ENCODE measurements at places on chromosomes 6 and 20.

- no peak for DNase-seq
Measured at GRCh38 chr20:2349801-2350200, 30.9 kb upstream of the TGM6 start.

DNA sequence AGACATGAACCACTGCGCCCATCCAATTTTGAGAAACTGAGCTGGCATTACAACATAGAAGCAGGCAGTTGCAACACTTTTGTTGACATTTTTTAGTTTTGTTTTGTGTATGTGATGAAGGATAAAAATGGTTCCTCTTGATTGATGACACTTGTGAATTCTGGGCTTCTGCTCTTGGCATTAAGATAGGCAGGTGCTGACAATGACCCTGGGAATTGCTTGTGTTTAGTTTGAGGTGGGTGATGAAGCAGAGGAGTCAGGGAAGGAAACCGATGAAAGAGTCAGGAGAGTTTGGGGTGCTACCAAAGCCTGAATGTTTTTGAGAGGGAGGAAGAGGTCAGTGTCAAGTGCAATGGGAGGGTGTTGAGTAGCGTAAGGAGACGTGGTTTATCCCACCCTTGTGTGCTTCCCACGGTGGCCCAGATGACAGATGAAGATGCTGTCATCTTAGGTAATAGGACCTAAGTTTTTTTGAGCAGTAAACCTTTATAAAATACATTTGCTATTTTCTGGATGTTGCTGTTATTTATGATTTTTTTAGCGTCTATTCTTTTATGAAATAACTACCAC, 19.4 kb downstream of the CDS2 start:
- DNase-seq = no peak

DNA sequence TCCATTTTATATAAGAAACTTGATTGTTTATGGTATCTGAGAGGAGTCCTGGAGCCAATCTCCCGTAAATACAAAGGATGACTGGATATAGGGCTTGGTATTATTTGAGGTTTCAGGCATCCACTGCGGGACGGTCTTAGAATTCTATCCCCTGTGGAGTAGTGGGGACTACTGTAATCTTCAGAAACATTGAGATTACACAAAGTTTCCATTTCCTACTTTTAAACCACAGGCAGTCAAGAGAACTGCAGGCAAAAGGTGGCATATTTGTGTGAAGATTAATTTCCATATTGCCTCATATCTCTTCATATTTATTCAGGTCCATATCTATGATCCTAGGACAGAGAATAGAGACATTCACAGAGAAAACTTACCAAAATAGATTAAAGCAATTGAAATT, 586.2 kb downstream of the PHF3 start:
- DNase-seq = no peak

DNA sequence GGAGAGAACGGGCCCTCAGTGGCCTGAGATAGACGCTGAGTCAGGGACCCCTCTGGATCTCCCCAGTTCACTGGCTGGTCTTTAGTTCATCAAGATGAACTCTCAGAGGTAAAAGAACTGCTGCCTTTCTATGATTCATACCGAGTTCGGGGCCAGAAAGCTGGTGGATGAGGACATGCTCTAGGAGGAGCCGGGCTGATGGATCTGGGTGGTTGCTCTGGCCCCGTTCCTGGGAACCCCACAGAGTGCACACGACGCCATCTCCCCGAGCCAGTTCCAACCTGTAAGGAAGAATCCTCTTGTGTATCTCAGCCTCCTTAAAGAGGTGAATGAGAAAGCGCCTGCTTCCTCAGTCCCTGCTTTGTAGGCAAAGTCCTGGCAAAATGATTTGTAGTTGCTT, 142.6 kb upstream of the PDE10A start:
- DNase-seq = no peak

- no peak for DNase-seq
Measured at GRCh38 chr20:57688864-57689263, 21.0 kb downstream of the PMEPA1 start.

GRCh38 chr20:20499439-20499838, 131.5 kb downstream of the INSM1 start:
- DNase-seq = no peak

- DNase-seq = no peak
Measured at GRCh38 chr6:38797391-38797790, 82.3 kb downstream of the DNAH8 start.

GRCh38 chr20:13788167-13788834, 3.5 kb downstream of the NDUFAF5 start:
- peak; percentile 32 for DNase-seq

- no peak for DNase-seq
Measured at GRCh38 chr20:17504066-17504897, 26.9 kb downstream of the BFSP1 start.

DNA sequence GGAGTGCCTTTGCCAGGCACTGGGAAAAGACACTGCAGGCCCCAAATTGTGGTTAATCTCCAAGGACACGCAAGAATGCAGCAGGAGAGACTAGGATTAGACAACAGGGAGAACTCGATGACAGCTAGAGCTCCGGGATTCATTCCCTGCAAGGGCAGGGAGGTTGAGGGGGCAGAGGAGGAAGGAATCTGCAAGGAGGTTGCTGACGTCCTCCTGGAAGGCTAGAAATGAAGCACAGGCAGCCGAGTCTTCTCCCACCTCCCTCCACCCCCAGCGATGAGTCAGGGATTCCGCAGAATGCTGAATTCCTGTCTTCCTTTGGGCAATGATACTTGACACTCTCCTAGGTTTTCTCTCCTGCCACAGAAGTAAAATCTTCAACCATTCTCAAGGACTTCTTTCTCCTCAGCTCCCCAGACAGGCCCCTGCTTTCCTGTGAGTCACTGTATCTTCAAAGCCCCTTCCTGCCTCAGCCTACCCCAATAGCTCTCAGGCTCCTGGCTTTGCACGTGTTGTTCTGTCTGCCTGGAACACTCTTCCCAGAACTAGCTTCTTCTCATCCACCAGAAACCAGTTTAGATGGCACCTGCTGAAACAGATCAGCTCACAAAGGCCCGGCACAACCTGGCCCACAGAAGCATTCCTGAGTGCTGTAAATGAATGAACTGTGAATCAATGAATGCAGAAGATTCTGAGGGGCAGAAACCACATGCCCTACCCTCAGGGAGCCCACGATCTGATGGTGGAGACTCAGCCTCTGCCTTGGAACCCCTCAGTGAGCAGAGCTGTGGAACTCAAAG, 85.6 kb downstream of the MRPL14 start:
- no peak for DNase-seq

DNA sequence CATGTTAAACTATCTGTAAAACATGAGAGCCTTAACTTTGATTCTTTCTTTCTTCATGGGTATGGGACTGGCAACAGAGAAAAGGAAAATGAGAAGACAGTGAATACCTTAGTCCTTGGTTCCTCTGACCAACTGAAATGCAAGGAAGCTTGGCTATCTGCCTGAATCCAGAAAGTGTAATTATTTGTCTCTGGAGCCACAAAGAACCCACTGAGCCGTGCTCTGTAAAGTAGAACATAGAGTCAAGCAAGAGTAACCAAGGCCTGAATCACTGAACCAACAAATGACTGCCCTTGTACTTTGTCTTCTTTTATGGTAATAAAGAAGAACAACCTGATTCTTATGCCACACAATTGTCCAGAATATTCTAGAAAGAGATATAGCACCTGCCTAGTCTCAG, 27.6 kb downstream of the PKHD1 start:
- DNase-seq = no peak

GRCh38 chr6:142845624-142846458, 99.1 kb downstream of the HIVEP2 start:
- peak; percentile 50 for DNase-seq

GRCh38 chr20:51042657-51043247, 19.8 kb upstream of the KCNG1 start:
- DNase-seq = no peak

- no peak for DNase-seq
Measured at GRCh38 chr6:15755526-15755925, 92.7 kb upstream of the DTNBP1 start.

- DNase-seq = no peak
Measured at GRCh38 chr20:37413023-37413334, 67.0 kb downstream of the SRC start.

- peak; percentile 20 for DNase-seq
Measured at GRCh38 chr6:28982476-28983266, 22.4 kb downstream of the ZNF311 start.

GRCh38 chr20:43658069-43658722, 8.7 kb upstream of the MYBL2 start:
- DNase-seq = no peak

DNA sequence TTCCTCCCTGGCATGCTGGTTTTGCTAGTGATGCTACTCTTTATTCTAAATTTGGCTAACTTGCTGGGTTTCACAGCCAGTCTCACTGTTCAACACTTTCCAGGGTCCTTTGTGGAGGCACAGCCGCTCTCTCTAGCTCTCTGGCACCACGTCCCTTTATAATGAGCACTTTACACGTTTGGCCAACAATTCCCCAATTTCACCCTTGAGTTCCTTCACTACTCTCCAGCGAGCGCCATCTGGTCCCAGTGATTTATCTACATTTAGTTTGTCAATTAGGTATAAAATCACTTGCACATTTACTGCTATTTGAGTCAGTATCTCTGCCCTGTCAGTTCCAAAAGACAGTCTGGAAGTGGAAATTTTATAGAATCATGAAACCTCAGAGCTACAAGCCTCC, 241.9 kb upstream of the MOCS1 start:
- DNase-seq = no peak

DNA sequence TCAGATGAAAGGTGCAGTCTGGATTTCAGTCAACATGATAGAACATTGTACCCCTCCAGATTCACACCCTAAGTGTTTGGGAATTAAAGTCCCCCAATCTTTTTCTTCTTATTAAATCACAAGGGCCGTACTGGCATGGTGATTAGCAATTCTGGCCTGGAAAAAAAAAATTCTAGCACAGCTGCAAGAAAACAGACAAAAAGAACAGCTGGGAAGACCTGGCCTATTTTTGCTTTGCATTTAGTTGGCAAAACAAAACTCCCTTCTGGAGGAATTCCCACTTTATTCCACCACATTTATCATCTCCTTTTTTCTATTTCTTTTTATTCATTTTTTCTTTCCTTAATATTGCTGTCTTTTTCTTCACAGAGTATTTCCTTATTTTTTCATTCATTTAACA, 39.8 kb upstream of the AKAP12 start:
- DNase-seq = no peak

DNA sequence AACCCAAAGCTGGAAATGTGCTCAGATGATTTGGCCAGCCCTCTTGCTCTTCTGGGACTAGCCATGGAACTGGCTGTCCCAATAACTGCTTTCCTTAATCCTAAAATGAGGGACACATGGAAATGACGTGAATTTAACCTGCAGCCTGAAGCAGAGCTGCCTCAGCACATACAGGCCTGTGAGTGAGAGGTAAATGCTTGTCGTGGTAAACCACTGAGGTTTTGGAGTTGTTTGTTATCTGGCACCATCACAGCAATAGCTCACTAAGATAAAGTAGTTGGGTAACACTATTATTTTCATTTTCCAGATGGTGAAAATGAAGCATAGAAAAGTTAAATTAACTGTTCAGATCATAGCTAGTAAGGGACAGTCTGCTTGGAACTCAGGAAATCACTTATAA, 333.4 kb upstream of the CHD6 start:
- DNase-seq = no peak

- DNase-seq = no peak
Measured at GRCh38 chr20:38548356-38549083, 32.5 kb upstream of the ADIG start.

DNA sequence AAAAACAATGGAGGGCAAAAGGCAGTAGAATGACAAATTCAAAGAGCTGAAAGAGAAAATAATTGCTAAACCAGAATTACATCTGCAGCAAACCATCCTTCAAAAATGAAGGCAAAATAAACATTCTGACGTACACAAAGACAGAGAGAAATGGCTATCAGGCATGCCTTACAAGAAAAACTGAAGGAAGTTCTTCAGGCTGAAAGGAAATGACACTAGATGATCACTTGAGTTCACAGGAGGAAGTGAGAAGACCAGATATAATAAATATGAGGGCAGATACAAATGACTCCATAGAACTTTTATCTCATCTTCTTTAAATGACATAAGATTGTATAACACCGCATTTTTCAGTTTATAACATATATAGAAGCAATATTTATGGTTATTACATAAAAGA, 30.0 kb downstream of the DZANK1 start:
- no peak for DNase-seq

- DNase-seq = no peak
Measured at GRCh38 chr6:52328729-52329128, 33.2 kb upstream of the PAQR8 start.

DNA sequence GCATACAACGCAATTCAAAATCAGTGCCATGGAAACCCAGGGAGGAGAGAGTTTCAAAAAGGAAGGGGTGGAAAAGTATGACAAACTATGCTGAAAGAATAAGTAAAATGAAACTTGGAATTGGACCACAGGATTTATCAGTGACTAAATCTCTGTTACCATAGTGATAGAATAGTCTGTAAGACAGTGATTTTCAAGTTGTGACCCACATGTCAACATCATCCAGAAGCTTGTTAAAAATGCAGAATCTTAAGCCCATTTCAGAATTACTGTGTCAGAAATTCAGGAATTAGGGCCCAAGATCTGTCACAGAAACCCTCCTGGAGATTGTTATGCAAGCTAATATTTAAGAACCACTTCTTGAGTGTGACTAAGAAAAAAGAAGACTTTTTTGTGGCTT, 417.7 kb upstream of the JAG1 start:
- DNase-seq = no peak

- DNase-seq = no peak
Measured at GRCh38 chr6:15946701-15947385, 182.0 kb upstream of the MYLIP start.

DNA sequence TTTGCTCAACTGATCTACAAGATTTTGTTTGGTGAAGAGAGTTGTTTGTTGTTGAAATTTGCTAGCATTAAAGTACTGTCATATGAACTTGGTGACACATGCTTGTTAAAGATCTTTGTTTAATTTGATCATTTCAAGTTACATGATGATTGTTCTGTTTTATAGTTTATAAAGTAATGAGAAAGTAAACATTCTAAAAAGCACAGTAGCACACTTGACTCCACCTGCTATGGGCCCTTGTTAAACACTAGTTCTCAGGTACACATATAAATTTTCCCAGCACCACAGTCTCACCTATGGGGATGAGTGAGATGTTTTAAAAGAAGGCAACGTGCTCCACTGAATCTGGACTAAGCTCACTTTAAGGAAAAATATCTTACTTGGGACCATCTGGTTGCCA, 14.1 kb downstream of the MCHR2 start:
- DNase-seq = no peak

- no peak for DNase-seq
Measured at GRCh38 chr6:142879527-142879926, 65.4 kb downstream of the HIVEP2 start.
